Stimulated activated CD8-positive, alpha-beta memory T cell treated with anti-CD3 and anti-CD28 coated beads, Interleukin-4, amount 100 ng/mL, for 1 hour (primary cell): ENCODE measurements at places on chromosomes 5 and 9.

- DNase-seq, result no peak
Measured at GRCh38 chr9:104279535-104280177, 185.5 kb downstream of the SMC2 start.

GRCh38 chr5:81633891-81634290 lies 117.0 kb downstream of the SSBP2 start:
- no peak for DNase-seq

GRCh38 chr5:137613554-137614265 lies 114.6 kb upstream of the SPOCK1 start:
- DNase-seq, result no peak

GRCh38 chr5:88060194-88060593 lies 208.5 kb downstream of the TMEM161B start:
- DNase-seq, result no peak

DNA sequence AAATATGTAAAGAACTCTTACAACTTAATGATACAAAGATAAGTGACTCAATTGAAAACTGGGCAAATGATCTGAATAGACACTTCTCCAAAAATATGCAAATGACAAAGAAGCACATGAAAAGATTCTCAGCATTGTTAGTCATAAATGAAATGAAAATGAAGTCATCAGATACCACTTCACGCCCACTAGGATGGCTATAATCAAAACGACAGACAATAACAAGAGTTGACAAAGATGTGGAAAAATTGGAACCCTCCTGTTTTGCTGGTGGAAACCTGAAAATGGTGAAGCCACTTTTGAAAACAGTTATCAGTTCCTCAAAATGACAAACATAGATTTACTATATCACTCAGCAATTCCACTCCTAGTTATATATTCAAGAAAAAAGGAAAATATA lies 7.9 kb upstream of the SYK start:
- no peak for DNase-seq

DNA sequence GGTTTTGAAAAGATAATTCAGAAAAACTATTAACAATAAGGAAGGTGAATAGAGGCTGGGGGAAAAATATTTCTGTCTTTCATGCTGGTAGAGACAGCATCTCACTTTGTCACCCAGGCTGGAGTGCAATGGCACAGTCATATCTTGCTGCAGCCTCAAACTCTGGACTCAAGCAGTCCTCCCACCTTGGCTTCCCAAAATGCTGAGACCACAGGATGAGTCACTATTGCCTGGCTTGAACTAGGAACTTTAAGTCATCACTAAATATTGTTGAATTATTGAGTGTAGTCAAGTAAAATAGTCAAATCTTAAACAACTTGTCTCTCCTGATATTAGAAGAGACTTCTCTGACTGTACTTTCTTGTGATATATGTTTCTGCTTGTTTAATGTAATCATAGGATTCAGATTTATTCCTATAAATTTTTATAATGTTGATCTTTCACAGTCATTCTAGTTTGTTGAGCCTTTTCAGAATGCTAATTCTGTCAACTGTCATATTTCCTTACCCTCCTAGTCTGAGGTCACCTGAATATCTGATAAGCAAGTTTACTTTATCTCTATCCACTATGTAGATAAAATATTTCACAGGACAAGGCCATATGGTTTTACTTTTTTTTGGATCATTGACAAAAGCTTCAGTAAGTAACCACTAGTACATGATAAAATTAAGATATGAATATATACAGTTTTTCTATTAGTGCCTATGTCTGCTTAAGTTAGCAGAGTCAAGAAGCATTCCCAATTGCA lies 1696.5 kb downstream of the MAT2B start:
- no peak for DNase-seq

DNA sequence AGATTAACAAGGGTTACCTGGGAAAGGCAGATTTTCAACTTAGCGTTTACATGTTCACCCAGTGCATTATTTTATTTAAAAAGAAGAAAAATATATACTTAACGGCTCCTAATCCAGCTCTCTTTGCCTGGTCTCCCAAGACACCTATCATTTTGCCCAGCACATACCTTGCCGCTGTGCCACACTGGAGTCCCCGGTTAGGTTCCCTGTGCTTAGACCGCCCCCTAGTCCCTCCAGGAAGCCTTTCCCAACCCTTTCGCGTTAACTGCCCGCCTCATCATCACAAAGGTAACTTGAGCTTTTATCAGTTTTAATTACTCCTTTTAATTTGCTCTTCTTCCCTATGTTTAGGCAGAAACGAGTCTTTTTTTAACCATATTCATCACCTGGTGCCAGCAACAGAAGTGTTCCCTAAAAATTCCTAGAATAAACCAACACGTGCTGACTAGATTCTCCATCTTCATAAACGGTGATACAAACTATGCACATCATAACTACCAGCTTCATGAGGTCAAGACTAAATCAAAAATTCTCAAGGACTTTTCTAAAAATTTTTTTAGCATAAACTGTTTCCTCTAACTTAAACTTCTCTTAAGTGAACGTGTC lies 19.7 kb downstream of the DNAJA1 start:
- no peak for DNase-seq

- no peak for DNase-seq
Measured at GRCh38 chr5:171149333-171149732, 159.7 kb upstream of the TLX3 start.

- DNase-seq, result no peak
Measured at GRCh38 chr5:3317051-3317795, 278.4 kb upstream of the IRX1 start.

DNA sequence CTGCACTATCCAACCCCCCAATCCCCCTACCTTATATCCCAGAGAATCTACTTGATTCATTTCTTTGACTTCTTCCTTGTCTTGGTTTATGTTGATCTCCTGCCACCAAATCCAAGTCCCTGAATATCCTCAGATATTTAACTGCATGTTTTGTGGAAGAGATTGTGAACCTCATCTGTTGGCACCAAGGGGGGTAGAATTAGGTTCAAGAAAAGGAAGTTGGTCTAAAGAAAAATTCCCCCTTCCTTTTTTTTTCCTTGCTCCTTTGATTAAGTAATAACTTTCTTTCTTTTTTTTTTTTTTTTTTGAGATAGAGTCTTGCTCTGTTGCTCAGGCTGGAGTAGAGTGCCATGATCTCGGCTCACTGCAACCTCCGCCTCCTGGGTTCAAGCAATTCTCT lies 526 bp upstream of the CD14 start:
- DNase-seq, result no peak

DNA sequence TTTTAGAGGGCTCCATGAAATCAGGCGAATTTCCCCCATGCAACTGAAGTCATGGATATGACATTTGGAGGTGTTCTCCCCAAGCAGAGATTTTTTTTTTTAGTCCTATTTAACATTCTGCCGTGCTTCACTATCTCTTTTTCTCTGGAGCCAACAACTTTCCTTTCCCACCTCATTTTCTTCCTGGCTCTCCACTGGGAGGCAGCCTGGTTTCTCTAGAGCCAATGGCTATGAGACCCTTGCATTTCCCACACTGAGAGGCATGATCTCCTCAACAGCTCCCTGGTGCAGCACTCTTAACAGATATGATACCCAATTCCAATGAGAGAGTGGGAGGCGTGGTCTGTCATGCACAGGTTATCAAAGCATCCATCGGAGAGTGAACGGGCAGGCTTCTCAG lies 310.8 kb downstream of the DRD1 start:
- no peak for DNase-seq

GRCh38 chr5:97420646-97421045 lies 237.6 kb upstream of the RIOK2 start:
- DNase-seq, result no peak

DNA sequence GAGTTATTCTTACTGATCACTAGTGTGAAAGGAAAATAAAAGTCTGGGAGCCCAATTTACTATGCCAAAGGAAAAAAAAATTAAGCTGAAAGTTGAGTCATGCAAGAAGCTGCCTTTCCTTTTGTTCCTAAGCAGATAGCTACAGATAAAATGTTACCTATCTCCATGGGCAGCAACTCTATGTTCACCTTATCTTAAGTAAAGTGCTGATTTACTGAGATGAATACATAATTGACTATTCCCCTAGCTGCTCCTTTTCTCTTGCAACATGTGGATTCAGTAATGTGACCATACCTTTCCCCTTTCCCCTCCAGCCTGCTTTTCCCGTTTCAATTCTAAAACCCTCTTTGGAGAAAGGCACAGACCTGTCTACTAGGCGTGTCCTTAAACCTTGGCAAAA lies 62.7 kb upstream of the NR5A1 start:
- DNase-seq, result no peak

DNA sequence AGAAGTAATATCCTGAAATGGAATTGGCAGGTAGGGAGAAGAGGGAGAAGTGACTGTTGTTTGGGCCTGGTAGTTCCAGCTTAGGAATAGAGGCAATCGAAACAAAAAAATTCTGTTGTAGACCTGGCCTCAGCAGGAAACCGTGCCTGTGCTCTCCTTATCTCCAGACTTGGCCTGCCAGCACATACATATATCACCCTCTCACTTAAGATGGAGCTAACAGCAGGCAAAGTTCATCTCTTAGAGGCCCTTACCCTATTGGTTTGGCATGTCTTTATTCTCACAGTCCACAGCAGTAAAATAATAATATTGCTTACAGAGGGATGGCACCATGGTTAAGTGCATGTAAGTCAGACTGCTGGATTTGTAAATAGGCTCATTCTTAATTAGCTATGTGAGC lies 19.6 kb upstream of the TNC start:
- no peak for DNase-seq

- DNase-seq, result no peak
Measured at GRCh38 chr9:14923701-14924100, 13.5 kb upstream of the FREM1 start.

GRCh38 chr9:715743-716400 lies 125.6 kb upstream of the DMRT1 start:
- DNase-seq, result no peak

DNA sequence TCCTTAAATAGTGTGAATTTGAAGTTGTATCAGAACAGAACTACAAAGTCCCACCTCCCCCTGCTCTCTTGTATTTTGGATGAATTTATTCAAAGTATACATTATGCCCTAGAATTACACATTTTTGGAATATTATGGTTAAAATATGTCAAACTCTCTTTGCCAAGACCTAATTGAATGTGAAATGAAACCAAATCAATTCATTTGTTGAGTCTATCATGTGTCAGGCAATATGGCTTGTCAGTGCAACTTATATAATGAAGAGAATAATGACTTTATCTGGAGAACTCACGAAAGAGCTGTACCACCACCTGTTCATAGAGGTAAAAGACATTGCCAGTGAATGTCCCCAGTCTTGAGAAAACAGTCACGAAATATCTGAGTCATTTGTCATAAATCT lies 106.8 kb downstream of the TUSC1 start:
- DNase-seq, result no peak

- no peak for DNase-seq
Measured at GRCh38 chr9:122004589-122004988, 88.5 kb downstream of the TTLL11 start.

GRCh38 chr5:6714226-6715041 lies 1.2 kb downstream of the TENT4A start:
- DNase-seq, result no peak

DNA sequence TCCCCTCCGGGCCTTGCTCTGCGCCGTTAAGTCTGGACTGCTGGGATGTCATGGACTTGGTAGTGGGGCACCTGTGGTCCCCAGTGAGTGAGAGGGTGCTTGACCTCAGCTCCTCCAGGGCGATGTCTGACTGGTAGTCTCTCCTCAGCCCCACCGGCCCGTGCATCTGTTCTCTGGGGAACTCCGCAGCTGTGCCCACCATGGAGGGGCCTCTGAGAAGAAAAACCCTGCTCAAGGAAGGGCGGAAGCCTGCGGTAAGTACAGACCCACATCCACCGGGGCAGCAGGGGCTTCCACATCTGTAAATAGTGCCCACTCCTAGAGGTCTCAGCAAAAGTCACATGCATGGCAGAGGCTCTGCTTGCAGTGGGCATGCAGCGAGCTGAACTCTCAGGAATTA lies 52.6 kb upstream of the GARNL3 start:
- no peak for DNase-seq

DNA sequence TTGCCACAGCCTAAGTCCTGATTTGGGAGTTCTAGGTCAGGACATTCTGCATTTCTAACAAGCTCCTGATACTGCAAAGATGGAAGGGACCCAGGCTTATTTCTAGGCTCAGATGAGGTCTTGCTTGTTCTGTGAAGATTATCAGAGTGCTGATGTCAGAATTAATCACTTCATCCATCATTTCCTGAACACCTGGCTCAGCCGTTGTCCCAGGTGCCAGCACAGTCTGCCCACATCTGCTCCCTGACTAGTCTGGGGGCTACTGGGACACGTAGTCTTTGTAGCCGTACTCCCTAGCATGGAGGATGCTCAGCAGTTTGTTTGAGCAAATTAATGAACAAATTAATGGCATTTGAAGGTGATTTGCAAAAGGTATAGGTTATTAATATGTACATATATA lies 17.9 kb upstream of the SPINK4 start:
- no peak for DNase-seq

DNA sequence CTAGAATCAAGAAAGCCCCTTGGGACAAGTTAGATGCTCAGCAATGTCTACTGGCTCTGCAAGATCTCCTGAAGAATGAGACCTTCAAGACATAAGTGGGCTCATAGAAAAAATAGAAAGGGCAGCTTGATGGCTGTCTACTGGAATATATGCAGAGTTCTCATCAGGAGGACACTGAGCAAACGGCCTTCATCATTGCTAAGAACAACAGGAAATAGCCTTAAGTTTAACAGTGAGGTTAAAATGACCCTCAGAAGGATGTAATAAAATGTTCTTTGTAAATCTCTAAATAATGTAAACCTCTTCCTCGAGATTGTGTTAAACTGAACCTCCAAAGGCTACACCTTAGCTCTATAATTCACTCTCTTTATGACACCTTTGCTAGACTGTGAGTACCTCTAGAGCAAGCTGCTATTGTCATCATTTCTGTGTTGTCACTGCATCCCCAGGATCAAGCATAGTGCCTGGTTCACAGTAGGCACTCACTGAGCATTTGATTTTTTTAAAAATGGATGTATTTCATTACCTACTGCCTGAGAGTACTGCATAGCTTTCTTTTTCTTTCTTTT lies 22.2 kb upstream of the LHFPL2 start:
- DNase-seq, result no peak

DNA sequence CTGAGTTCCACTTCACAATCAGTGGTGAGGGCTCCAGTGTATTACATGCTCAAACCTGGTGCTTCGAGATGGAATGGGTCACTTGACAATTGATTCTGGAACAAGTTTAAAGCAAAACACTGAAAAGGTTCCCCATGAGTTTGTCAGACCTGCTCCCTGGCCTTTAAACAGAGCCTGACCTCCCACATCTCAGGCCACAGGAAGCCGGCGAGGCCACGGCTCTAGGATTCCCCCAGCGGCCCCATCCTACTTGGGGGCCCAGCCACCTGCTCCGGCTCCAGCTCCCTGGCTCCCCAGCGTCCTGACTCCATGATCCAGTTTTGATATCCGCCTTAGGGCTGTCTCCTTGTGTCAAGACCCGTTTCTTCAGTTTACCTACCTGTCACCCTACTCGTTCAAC lies 62.0 kb downstream of the TTLL11 start:
- no peak for DNase-seq

GRCh38 chr9:125444956-125445506 lies 183.4 kb downstream of the GAPVD1 start:
- no peak for DNase-seq

DNA sequence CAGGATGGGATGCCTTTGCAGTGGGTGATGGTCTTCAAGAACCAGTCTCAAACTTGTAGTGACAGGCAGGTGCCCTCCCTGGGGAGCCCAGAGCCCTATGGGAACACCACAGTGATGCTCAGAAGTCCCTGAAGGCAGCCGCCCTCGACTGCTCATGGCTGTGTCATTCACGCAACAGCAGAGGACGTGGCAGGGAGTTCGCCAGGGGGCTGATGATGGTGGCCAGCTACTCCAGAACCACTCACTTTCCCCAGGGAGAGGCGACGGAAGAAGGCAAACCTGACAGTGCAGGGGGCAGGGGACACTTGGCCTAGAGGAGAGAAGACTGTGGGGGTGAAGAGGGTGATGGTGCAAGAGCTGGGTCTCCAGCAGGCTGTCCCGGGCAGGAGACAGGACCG lies 4.0 kb downstream of the IL13 start:
- no peak for DNase-seq
